Progenitor cell of endocrine pancreas (in vitro differentiated cells): ENCODE measurements at places on chromosomes 5 and 9. TPM values are rescaled to one million over a fixed set of nuclear protein-coding genes. Genes with fewer than 3 reads are reported as not detected.

DNA sequence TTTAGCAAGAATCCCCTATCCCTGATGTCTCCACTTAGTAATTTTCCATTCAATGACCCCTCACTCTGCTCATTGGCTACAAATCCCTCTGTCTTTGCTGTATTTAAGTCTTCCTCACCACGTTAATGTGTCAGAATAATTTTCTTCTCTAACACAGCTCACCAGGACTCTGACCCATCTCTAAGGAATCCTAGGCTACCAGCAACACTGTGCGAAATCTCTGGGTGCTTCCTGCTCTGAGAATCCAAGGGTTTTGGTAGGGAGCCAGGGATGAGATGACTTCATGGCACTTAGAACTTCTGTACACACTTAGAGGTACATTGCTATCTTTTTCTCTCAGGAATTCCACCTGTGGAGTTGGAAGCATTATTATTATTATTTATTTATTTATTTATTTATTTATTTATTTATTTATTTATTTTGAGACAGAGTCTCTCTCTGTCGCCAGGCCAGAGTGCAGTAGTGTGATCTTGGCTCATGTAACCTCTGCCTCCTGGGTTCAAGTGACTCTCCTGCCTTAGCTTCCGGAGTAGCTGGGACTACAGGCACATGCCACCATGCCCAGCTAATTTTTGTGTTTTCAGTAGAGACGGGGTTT lies 53.5 kb downstream of the FOXI1 start:
- no peak overlapping the region for H3K4me3 ChIP-seq
- H3K27me3 ChIP-seq: no peaks in the 10 kb centered on the region
- H3K27ac ChIP-seq: no peak overlapping the region

DNA sequence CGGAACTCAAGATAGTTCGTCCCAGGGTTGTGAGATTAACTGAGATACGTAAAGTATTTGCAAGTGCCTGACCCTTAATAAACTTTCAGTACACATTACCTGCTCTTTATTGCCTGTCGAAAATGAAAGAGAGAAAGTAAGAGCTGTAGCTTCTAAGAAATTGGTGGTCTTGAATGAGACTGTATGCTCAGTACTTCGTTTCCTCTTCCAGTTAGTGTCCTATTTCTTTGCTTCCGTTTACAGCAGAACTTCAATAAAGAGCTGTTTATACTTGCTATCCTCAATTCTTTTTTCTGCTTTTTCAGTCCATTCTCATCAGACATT lies 534 bp downstream of the SRFBP1 start:
- peaks cover 8% of the 10 kb centered on the region for H3K27me3 ChIP-seq
- DNase-seq: no peak
- peaks cover 11% of the 10 kb centered on the region for H3K36me3 ChIP-seq
- peaks cover 8% of the 10 kb centered on the region for H3K4me1 ChIP-seq

GRCh38 chr9:93156475-93157008 lies 22.5 kb upstream of the NINJ1 start:
- no peak for DNase-seq
- no peaks in the 10 kb centered on the region for H3K27me3 ChIP-seq
- H3K4me1 ChIP-seq: peaks cover 3% of the 10 kb centered on the region
- no peaks in the 10 kb centered on the region for H3K36me3 ChIP-seq

DNA sequence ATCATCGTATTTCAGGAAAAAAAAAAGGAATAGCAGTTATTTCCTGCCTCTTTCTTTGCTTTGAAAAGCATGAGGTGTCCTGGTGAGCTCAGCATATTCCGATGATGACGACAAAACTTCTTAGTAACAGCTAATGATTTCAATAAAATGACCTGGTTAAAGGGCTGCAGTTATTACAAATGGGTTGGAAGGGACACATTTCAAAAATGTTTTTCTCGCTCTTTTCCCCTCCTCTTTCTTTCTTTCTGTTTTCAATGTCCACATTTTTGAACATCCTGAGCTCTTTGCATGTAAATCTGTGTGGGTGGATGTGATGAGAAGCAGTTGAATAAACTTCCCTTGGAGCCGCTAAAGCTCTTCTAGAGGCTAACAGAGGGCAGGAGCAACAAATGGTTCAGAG lies 186.8 kb upstream of the SLC27A6 start:
- DNase-seq: no peak
- no peaks in the 10 kb centered on the region for H3K36me3 ChIP-seq
- no peaks in the 10 kb centered on the region for H3K4me1 ChIP-seq
- no peak overlapping the region for H3K4me3 ChIP-seq
- no peak overlapping the region for H3K27ac ChIP-seq

- H3K36me3 ChIP-seq: peaks cover 4% of the 10 kb centered on the region
- peaks cover 7% of the 10 kb centered on the region for H3K4me1 ChIP-seq
- H3K4me3 ChIP-seq: no peak overlapping the region
- H3K27me3 ChIP-seq: no peaks in the 10 kb centered on the region
Measured at GRCh38 chr9:113570106-113570505, 106.6 kb downstream of the RGS3 start.

DNA sequence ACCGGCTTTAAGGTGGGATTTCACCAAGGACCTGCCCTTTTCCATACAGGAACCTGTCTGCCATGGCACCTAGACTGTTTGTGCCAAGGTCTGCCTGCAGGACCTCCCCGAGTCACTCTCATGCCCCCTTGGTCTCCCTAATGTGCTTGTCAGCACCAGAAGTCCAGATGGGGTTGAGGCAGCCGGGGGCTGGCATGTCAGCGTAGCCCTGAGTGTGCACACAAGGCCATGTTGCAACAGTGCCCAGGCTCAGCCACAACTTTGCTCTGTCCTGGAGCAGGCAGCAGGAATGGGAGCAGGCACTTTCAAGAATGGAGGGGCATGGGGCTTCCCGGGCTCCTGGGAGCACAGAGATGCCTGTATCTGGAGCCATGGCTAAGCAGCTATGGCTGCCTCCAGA lies 621.5 kb downstream of the CDH9 start:
- H3K36me3 ChIP-seq: no peaks in the 10 kb centered on the region
- H3K4me3 ChIP-seq: no peak overlapping the region
- H3K27me3 ChIP-seq: no peaks in the 10 kb centered on the region
- H3K27ac ChIP-seq: no peak overlapping the region
- DNase-seq: no peak

DNA sequence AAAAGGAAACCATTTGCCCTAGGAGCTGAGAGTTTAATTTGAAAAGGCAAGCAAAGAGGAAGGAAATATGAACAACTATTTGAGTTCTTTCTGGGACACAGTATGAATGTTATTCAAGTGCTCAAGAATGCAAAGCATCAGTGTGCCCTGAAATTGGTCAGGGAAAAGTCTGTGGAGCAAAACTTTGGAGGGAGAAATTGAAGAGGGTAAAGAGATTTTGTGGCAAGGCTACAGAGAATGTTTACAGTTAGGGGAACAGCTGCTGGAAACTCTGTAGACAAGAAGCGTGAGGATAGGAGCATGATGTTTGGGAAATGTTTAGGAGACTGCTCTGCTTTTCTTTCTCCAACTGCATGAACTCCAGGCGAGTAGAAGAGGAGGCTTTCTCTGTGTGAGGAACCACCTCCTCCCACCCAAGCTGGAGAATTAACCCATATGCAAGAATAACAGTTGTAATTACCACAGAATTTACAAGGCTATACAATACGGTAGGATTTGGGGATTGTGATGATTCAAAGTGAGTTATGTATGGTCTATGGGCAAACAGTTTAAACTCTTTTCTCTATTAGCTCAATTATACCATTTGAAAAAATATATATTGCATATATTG lies 75.4 kb upstream of the IL7R start:
- no peaks in the 10 kb centered on the region for H3K4me1 ChIP-seq
- no peak overlapping the region for H3K27ac ChIP-seq
- no peak overlapping the region for H3K4me3 ChIP-seq
- no peaks in the 10 kb centered on the region for H3K36me3 ChIP-seq
- no peak for DNase-seq

DNA sequence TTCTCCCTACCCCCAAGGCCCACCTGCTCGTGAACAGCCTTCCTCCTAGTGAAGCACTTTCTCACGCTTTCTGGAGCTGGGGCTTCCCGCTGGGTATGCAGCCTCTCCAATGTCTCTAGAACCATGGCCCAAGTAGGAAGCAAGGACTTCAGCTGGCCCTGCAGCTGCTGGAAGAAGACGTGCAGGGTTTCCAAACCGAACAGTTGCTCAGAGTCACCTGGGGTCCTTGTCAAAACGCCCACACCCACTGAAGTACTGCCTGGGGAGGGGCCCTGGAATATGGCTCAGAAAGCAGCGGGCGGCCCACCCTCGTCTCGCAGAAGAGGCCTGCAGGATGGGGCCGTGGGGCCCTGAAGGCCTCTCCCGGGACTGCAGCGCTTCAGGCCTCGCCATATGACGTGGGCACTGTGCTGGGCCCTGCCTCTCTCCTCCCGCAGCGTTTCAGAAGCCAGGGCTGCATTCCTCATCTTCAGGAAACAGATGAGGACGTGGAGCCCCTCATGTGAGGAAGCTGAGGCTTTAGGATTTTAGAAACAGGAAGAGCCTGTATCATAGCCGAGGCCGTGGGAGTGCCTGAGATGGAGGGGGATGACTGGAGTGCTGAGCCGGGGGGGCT lies 116.0 kb upstream of the LMX1B start:
- H3K4me1 ChIP-seq: peaks cover 4% of the 10 kb centered on the region
- H3K27me3 ChIP-seq: peaks cover 21% of the 10 kb centered on the region
- no peak overlapping the region for H3K4me3 ChIP-seq
- H3K36me3 ChIP-seq: no peaks in the 10 kb centered on the region
- DNase-seq: no peak

GRCh38 chr5:127254729-127255284 lies 35.8 kb upstream of the MEGF10 start:
- no peaks in the 10 kb centered on the region for H3K27me3 ChIP-seq
- no peak for DNase-seq
- peaks cover 2% of the 10 kb centered on the region for H3K36me3 ChIP-seq
- no peak overlapping the region for H3K27ac ChIP-seq
- no peak overlapping the region for H3K4me3 ChIP-seq

DNA sequence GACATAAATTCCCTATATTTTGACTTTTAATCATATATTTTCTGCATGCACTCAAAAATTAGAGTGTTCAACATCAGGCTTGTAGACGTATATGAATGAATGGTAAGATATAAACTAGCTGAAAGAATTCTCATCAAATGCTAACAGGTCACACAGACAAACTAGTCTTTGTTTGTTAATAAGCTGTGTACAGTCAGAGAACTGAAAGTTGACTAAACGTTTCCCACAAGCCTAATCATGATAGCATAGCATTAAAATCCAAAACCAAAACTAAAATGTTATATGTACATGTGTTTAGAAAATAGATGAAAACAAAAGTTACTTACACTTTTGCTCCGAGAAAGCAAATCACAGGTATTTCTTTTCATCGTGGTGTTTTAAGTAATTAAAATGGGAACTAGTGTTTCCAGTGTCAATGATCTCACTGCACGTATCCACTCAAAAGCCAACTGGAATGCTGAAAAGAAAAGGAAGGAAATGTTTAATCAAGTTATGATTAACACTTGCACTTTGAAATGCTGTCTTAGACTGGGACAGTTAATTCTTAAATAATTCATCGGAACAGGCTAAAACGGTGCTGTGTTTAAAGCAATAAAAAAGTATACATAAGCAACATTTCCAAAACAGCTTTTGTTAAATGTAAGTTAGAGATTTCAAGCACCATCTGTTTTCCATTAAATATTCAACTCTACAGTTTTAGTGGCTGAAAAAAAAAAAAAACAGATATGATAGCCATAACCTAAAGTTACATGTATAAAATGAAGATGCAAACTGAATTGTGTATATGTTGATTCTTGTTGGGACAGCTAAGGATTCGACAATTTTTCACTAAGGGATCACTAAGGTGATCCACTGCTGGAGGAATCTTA lies 291.9 kb upstream of the PDE4D start:
- H3K27me3 ChIP-seq: no peaks in the 10 kb centered on the region
- no peak overlapping the region for H3K4me3 ChIP-seq
- H3K4me1 ChIP-seq: peaks cover 4% of the 10 kb centered on the region
- no peaks in the 10 kb centered on the region for H3K36me3 ChIP-seq
- H3K27ac ChIP-seq: no peak overlapping the region

DNA sequence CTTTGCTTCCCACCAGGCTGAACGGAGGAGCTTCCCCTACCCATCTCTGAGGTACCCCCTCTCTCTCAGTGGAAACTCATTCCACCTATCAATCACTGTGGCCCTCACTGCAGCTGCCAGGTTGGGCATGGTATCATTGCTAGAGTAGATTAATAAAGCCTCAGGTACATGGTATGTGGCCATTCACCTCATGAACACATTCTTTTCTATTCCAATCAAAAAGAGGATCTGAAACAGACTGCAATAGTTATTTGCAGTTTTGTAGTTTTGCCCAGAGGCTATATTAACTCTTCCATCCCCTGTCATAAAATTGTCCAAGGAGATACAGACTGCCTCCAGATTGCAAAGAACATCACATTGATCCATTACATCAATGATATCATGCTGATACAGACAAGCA lies 85.8 kb upstream of the MVB12B start:
- no peak for DNase-seq
- no peaks in the 10 kb centered on the region for H3K4me1 ChIP-seq
- H3K27ac ChIP-seq: no peak overlapping the region
- peaks cover 7% of the 10 kb centered on the region for H3K27me3 ChIP-seq
- no peak overlapping the region for H3K4me3 ChIP-seq

DNA sequence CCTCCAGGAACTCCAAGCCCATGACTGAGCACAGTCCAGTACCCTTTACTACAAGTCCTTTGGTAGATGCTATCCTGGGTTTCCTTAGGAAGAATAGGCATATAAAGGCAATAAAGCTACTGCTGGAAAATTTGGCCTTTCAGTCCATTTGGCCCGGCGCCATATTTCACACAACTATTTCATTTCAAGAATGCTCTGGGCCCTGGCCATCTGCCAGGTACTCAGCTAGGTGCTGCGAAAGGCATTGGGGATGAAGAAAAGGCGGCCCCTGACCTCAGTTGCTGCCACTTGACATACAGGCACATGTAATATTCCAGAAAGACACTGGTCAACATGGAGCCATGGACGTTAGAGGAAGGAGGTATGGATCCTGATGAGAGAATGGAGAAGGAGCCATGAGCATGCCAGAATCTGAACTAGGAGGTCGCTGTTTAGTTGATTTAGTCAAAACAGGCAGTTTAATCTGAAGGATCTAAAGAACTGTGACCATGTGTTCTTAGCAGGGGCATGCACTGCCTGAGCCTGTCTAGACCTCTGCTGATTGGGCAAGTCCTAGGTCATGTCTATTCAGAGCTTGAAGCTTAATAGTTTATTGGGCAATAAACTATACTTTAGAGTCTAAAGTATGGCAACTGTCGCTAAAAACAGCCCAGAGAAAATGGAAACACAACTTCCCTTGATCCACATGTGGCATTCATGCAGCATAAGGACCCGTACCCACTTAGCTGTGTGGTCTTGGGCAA lies 149.3 kb downstream of the MELK start:
- no peaks in the 10 kb centered on the region for H3K4me1 ChIP-seq
- H3K27me3 ChIP-seq: peaks cover 9% of the 10 kb centered on the region
- no peak overlapping the region for H3K27ac ChIP-seq
- H3K36me3 ChIP-seq: no peaks in the 10 kb centered on the region

- H3K36me3 ChIP-seq: no peaks in the 10 kb centered on the region
- no peak overlapping the region for H3K27ac ChIP-seq
- H3K4me3 ChIP-seq: no peak overlapping the region
- DNase-seq: no peak
Measured at GRCh38 chr9:16670791-16671190, 199.7 kb downstream of the BNC2 start.

GRCh38 chr5:56649569-56649968 lies 165.8 kb upstream of the MAP3K1 start:
- no peak overlapping the region for H3K4me3 ChIP-seq
- no peak overlapping the region for H3K27ac ChIP-seq
- no peak for DNase-seq
- H3K36me3 ChIP-seq: no peaks in the 10 kb centered on the region

The PAEP gene
- not detected in 2 replicates for total RNA-seq

The HSPB3 gene
- total RNA-seq: not detected in 2 replicates

The ANP32B gene
- total RNA-seq: 153 and 156 TPM in 2 replicates

The ABLIM3 gene
- 0.27 and 0.48 TPM in 2 replicates for total RNA-seq
